ENCODE measurements at places on chromosomes 6 and 20. TPM values are rescaled to one million over a fixed set of nuclear protein-coding genes. Genes with fewer than 3 reads are reported as not detected.

The PRKN gene
- total RNA-seq = 0.57 TPM

DNA sequence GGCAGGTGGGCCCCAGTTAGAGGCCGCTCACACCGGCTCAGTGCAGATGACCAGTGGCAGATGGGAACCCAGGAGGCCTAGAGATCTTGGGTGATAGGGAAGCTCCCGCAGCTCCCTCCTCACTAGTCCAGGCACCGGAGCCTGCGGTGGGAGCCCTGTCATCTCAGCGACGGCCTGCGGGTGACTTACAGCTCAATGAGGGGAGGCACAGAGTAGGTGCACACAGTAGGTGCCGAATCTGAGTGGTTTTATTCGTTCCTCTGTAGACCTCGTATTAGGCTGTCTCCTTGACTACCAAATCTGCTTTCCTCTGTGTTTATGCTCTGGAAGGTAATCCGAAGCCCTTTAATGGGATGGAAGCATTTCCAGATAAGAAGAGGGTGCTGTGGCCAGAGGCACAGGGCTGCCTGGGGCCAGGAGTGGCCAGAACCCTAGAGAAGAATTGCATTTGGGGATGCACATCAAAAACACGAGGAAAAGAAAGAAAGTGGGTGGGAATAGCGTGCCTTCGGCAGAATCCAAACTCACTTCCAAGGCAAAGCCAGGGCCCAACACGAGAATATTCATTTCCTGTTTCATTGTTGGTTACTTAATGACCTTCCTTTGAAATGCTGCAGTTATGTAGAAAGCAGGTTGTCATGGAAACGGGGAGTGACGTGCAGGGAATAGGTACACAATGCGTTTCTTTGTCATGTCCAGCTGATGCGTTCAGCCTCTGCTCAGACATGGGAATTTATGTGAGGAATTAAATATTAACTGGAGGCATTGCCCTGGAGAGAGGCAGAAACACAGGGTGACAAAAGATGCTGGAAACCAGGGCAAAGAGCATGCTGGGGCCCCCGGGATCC lies 24.7 kb downstream of the MYT1 start:
- DNase-seq = no peak

DNA sequence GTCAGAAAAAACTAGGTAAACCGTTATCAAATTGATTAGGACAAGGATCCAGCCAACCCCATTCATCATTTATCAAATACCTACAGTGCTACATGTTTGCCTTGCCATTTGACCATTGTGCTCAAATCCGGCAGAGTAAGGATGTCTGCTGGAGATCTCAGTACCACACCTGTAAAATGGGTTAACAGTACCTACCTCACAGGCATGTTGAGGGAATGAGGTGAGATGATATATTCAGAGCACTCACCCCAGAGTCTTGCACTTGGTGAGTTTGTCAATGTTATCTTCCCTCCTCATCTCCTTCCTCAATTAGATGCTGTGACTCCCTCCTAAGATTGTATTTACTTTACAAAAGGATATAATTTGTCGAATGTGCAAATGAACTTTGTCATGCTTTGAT lies 54.5 kb upstream of the DSP start:
- no peak for DNase-seq

The PPARD gene
- total RNA-seq = 25.1 TPM

GRCh38 chr20:46827718-46828458 lies 66.8 kb upstream of the EYA2 start:
- DNase-seq = no peak

The LST1 gene
- total RNA-seq = 18.2 TPM

- DNase-seq = no peak
Measured at GRCh38 chr6:45692021-45692420, 314.3 kb upstream of the SUPT3H start.

The SRC gene
- 8.3 TPM for total RNA-seq

The CST9L gene
- total RNA-seq = not detected

- DNase-seq = no peak
Measured at GRCh38 chr6:36479256-36479655, 36.5 kb downstream of the KCTD20 start.

GRCh38 chr6:102154874-102155273 lies 761.4 kb downstream of the GRIK2 start:
- no peak for DNase-seq

DNA sequence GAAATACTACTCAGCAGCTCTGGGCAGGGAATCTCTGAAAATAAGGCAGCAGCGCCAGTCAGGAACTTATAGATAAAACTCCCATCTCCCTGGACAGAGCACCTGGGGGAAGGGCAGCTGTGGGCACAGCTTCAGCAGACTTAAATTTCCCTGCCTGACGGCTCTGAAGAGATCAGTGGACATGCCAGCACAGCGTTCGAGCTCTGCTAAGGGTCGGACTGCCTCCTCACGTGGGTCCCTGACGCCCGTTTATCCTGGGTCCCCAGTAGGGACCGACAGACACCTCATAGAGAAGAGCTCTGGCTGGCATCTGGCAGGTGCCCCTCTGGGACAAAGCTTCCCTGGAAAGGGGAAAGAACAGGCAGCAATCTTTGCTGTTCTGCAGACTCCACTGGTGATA lies 59.0 kb downstream of the COL21A1 start:
- DNase-seq = no peak

DNA sequence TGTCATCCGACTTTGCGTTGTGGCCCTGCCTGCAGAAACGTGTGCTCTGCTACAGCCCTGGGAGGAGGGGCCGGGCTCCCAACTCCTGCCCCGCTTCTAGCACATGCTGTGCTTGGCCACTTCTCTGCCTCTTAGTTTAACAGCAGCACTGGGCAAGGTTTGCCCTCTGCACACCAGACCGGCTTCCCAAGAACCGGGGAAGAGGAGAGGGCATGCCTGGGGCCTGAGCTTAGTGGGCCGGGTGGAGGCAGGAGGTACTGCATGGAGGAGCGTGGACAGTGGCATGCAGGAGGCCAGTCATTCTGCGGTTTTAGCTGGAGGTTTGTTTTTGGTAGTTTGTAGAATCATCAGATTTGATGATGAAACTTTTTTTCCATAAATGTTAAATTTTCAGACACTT lies 45.5 kb downstream of the CEP43 start:
- no peak for DNase-seq

The GSTA4 gene
- 3.0 TPM for total RNA-seq

The OPN5 gene
- not detected for total RNA-seq

GRCh38 chr20:54416770-54417169 lies 58.6 kb upstream of the DOK5 start:
- DNase-seq = no peak

DNA sequence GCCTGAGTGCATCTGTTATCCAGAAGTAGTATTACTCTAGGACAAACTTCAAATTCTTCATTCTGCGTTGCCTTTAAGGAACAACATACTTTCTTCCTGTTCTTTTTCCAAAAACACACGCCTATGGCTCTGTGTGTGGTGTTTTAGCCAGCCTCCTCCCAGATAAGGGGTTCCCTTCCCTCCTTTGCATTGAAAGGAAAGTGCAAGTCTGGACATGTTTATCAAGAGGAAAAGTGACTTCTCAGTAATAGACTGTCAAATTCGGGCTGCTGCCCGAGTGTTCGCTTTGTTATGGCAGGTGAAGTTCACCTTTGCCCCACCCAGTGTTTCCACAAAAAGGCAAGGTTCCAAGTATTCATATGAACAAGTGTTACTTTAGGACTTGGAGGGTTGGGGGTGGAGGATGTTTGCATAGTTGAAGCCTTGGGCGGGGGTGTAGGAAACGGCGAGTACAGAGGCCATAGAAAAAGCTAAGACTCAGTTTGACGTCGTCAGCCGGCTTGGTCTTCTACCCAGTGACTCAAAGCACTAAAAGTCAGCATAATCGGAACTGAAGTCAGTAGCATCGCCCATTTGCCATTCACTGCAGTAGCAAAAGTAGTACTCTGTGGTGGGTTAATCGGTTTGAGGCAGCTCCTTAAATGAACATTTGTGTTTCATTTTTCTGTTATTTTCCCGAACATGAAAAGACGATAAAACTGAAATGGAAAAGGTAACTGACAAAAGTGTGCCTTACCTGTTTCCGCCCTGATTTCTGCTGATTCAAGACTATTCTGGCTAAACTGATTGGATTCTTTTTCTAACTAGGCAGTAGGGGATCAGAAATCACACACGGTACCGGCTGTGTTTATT lies 12.5 kb downstream of the PRDM1 start:
- peak; percentile 77 for DNase-seq

DNA sequence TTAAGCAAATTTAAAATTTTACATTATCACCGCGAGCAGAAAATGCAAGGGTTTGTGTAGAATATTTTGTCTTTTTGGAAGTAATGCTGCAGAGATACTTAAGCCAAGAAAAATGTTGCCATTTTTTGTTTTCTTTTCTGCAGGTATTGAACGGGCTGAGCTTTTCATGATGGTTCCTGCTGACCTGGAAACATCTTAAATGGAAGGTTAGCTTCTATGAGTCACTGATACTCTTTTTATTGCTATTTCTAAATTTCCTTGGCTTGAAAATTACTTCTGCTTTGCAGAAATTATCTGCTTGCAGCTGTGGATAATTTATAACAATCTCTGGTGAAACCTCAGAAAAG lies 12.7 kb downstream of the SYTL3 start:
- no peak for DNase-seq

GRCh38 chr20:61760731-61761130 lies 304.9 kb downstream of the TAF4 start:
- no peak for DNase-seq

DNA sequence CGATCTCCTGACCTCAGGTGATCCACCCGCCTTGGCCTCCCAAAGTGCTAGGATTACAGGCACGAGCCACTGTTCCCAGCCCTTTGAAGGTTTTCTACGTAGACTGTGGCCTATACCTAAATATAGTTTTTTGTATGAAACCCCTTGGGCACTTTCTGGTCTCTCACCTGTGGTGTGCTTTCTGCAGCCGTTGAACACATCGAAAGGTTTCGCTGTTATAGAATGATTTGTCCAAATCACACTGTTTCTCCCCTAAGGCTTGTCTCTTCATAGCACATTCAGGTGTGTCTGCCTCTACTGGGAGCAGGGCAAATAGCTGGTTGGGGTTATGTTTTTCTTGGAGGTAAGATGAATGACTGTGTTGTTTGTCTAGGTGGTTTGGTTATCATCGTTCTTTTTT lies 597.9 kb downstream of the RNF144B start:
- DNase-seq = no peak

DNA sequence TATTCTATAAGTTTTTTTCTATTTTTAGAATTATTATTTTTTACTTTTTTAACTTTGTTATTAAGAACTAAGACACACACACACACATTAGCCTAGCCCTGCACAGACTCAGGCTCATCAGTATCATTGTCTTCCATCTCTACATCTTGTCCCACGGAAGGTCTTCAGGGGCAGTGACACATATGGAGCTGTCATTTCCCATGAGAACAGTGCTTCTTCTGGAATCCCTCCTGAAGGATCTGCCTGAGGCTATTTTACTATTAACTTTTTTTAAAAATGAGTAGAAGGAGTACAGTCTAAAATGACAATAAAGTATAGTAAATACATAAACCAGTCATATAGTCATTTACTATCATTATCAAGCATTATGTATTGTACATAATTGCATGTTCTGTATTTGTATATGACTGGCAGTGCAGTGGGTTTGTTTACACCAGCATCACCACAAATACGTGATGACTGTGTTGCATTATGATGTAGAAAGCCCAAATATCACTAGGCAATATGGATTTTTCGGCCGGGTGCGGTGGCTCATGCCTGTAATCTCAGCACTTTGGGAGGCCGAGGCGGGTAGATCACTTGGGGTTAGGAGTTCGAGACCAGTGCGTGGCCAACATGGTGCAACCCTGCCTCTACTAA lies 57.9 kb downstream of the HIVEP1 start:
- no peak for DNase-seq

- no peak for DNase-seq
Measured at GRCh38 chr6:33007831-33008400, 1.5 kb downstream of the HLA-DOA start.

- no peak for DNase-seq
Measured at GRCh38 chr20:49786668-49787370, 25.8 kb upstream of the SLC9A8 start.

DNA sequence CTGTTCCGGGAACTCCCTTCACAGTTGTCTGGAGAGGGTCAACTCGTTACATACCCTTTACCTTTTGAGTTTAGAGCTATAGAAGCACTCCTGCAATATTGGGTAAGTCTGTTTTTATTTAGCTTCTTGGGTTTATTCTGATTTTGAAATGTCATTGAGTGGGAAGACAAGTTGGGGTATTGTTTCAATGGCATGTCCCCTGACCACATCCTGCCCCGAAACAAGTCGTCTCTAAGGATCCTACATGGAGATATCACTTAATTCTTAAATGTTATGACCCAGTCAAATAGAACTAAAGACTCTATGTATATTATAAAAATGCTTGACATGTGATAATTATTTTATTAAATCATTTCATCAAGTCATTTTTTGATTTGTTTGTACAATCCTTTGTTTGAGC lies 9.6 kb downstream of the MRS2 start:
- DNase-seq = no peak

DNA sequence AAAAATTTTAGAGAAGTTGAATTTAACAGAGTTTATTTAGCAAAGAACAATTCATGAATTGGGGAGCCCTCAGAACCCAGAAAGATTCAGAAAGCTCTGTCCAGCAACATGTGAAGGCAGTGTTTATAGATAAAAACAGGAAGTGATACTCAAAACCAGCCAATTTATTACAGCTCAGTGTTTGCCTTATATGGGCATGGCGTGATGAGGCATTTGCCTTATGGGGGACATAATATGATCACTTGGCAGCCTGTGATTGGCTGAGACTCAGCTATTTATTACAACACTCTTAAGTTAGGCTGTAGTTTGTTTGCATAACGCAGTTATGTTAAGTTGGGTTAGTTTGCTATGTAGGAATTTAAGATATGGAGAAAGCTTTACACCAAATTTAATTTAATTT lies 11.5 kb downstream of the HLA-DPA1 start:
- DNase-seq = no peak

DNA sequence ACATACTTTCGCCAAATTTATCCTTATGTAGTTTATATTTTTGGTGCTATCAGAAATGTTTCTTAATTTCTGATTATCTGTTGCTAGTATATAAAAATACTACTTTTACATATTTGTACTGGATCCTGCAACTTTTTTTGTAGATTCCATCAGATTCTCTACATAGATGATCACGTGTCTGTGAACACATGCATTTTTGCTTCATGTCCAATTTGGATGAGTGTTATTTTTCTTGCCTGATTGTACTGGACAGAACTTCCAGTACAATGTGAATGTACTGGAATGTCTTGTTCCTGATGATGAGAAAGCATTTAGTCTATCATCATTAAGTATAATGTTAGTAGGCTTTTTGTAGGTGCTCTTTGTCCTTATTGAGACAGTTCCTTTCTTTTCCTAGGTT lies 25.0 kb upstream of the SSR1 start:
- no peak for DNase-seq

GRCh38 chr6:116369540-116369939 lies 1.2 kb upstream of the DSE start:
- no peak for DNase-seq

The THBS2 gene
- total RNA-seq = not detected

GRCh38 chr6:158471339-158471738 lies 88.6 kb upstream of the TMEM181 start:
- no peak for DNase-seq

The MOG gene
- total RNA-seq = not detected

The TMEM14C gene
- total RNA-seq = 67.2 TPM

Data from activated naive CD4-positive, alpha-beta T cell treated with anti-CD3 and anti-CD28 coated beads, Interleukin-2, amount 50 U/mL, for 72 hours (primary cell).